ENCODE measurements at places on chromosomes 3 and 15.

DNA sequence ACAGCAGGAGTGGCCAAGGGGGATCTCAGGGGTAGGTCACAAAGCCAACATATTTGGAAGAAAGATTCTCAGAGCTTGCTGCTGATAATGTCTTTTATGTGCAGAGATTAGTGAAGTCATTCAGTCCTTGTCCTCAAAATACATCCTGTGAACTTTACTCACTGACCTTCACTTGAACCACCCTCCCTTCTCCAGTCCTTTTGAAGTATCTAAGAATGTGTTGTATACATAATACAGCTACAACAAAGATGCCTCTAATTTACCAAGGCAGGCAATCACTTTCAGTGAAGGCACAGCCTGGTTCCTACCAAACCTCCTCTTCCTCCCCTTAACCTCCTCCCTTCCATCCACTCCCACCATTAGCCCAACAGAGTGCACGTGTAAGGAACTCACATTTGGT is 38.3 kb downstream of the ETV5 start:
- no peak for DNase-seq

DNA sequence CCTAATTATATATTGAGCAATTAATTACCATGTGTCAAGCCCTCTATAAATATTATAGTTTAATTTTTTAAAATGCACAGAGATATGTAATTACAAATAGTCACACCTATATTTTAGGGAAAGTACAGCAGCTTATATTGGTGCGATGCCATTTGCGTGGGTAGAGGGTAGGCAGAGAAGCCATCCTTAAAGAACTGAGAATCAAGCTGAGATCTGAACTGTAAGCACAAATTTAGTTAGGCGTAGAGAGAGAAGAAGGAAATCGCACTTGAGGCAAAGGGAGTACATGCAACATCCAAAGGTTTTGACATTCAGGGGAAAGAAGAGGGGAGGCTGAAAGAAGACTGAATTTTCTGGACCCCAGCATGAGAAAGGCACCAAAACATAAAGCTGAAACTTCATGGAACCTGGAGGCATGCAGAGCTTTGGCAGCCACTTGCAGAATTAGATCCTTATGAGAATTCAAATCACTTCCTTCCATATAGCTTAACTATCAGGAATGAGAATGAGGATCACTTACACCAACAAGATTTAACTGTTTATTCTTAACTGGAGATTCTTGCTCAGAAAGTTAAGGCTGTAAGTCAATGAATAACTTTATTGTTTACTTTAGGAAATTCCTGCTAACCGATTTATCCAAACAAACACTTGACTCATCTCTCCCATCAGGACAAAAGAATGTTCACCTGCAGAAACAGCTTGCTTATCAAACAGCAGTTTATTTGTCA is 114.3 kb downstream of the TGFBR2 start:
- no peak for DNase-seq

- DNase-seq: no peak
Measured at GRCh38 chr3:130378677-130379191, 33.3 kb downstream of the COL6A5 start.

DNA sequence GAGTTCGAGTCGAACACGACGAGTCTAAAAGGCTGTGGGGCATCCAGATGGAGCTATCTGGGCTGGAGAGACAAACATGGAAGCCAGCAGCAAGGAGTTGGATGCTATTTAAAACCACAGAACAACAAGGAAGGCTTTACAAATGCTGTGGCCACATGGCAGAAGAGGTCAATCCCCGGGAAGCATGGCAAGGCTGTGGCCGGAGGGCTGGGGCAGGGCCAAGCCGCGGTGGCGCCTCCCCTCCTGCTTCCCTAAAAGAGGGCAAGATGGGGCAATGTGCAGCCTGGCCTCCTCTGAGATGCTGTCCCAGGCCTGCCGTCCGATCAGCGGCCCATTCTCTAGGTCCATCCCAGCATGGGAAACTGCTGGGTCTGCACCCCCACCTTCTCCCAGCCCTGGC is 139.1 kb downstream of the SRGAP3 start:
- no peak for DNase-seq

DNA sequence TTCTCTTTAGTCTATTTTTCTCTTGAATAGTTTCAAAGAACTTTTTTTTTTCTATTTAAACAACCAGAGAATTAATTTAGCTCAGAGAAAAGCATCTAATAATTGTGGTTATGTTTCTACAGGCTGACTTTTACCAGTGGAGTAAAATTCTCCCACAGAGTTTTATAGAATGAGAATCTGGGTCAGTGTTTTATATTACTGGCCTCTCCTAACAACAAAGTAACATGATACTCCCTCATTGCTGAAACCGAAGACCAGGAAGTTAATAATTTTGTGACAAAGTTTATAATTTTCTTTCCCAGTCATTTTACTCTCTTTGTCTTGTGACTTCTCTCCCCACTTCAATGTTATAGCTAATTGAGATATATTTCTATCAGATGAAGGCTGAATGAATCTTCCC is 946.9 kb downstream of the EPHA3 start:
- DNase-seq: no peak

- no peak for DNase-seq
Measured at GRCh38 chr15:36050899-36051298, 504.9 kb upstream of the DPH6 start.

DNA sequence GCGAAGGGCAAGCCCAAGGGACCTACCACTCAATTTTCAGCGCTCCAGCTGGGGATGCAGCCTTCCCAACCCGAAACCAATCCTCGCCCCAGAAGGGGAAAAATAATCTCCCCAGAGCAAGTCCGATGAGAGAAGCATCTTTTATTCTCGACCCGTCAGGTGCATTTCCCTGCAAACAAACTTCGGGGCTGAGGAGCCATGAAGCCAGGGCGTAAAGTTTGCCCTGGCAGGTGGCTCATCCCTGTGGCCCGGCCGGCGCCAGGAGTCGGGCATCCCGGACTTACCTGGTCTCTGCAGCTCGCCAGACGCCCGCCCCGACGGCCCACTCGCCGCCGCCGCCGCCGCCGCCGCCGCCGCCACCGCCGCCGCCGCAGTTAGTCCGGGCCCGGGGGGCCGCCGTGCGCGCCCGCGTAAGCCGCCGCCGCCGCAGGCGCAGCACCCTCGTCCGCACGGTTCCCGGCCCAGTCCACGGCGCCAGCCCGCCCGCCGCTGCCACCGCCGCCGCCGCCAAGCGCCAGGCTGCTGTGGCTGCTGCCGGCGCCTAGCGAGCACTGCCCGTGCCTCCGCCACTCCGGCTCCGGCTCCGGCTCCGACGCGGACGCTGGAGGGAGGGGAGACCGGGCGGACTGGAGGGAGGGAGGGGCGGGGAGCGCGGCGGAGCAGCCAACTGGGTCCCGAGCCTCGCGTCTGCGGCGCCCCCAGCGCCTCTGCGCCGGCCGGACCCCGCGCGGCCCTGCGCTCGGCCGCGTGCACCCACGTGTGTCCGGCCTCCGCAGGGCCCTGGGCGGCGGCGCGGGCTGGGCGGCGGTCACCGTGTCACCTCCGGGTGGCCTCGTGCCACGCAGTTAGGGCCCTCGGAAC is at the start of gene CNTN3:
TSS of gene CNTN3 (minus strand) at position 553 of the 861 bp plus-strand sequence. CDS start 93,547 bp downstream, outside the sequence.
- DNase-seq: no peak

DNA sequence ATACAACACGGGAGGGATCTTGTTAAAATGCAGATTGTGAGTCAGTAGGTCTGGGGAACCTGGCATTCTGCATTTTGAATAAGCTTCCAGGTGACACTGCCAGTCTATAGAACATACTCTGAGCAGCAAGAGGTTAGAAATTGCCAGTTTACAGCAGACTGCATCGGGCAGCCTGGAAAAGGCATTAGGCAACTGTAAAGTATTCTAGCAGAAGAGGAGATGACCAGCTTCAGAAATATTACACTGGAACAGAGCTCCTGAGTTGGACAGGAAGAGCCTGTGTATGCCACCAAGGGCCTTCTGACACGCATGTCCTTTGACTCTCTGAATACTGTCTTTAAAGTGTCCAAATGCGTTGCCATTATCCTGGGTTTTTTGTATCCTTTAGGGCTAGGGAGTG is 2.5 kb upstream of the ACAN start:
- no peak for DNase-seq

- DNase-seq: no peak
Measured at GRCh38 chr3:9750556-9751411, 1.0 kb downstream of the OGG1 start.

DNA sequence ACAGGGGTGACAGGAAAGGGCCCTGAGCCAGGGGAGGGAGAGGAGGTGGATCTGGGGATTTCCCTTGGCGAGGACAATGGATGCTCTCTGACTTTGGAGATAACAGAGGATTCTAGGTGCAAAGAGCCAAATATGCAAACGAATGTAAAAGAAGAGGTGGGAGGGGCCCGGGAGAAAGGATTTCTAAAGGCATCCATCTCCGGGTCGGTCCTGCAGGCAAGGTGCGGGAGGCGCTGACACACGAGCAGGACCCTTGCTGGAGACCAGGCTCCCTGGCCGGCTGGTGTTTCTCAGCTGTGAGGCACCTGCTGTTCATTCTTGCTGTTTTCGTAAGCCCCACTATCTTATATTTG is 115.2 kb upstream of the TLE3 start:
- DNase-seq: no peak

GRCh38 chr15:41493902-41494189 is 172 bp downstream of the ITPKA start:
- no peak for DNase-seq

DNA sequence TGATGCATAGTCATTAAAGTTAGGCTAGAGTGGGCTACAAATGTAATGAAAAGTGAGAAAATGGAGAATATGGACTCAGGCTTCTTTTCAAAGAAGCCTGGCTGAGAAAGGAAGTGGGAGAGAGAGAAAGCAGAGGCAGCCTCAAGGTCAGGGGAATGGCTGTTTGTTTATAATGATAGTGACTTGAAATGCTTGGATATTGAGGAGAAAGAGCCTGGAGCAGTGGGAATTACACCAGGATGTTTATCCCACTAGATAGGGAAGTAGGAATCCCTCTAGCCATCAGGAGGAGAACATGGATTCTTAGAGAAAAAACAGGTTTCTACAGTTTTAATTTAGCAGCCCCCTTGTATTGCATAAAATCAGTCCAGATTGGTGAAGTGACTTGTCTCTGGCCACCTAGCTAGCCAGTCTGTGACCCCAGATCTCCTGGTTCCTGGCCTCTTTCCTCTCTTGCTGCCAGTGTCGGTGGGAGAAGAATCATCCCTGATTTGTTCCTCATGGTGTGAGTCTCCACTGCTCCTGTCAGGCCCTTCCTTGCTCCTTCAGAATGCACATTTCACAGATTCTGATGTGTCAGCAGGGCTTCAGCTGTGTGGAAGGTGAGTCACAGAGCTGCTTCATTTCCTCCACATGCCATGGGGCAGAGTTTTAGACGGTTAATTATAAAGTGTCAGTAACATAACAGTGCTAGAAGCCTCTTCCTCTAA is 32.9 kb downstream of the SEMA6D start:
- no peak for DNase-seq

GRCh38 chr3:97464035-97464434 is 300.5 kb upstream of the ARL6 start:
- DNase-seq: no peak

DNA sequence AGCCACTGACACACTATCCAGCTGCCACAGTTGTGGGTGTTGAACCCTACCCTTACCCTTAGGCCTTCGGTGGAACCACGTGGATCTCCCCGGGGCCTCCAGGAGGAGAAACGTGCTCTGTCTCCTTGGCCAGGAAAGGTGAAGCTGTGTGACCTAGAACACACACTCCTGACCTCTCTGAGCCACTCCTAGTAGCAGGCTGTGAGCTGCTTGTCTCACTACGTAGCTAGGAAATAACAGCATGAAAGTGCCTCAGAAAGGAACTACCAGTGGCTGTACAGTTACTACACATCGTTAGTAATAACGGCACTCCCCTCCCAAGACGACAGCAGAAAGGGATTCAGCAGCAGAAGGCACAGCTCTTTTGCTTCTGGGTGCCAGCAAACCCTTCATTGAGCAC is 36.2 kb upstream of the SLC6A6 start:
- no peak for DNase-seq

DNA sequence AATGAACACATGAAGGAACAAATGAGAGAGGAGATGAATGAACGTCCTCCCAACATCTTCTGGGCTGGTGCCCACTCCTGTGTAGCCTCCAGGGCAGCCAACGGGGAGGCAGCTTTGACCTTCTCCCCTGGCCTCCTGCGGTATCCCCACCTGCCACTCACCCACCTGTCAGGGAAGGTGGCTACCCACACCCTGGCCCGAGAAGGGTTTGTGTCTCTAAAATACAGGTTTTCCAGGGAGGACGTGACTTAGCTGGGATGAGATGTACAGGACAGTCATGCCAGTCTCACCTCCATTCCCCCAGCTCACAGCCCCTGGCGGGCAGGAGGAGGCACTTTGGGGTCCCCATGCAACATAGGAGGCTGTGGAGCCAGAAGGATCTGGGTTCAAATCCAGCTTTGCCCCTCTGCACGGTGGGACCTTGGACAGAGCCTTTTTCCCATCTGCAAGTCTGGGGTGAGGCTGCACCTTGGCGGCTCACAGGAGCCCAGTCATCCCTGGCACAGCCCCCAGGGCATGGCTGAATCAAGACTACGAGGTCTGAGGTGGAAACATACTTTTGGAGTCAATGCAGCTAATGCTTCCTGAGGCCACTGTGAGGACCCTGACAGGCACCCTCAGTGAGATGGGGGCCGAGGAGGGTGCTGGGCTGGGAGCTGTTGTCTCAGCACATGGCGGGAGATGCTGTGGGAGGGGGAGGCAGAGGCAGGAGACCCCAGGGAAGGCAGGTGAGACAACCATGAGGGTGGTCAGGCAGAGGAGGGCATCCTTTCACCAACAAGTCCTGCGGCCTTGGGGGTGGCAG is 11.1 kb upstream of the PLXND1 start:
- no peak for DNase-seq

DNA sequence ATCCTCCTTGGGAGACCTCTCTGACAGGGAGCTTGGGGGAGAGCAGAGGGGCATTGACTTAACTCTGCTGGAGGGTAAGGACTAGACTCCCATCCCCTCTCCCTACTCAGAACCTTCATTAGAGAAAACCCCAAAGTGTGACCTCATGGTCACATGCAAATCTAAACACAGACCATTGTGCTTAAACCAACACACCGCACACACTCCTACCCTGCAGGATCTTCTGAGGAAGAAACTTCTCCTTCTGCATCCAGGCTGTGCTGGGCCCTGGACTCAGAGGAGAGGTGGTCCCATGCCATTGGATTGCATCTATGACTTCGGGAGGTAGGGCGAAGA is 805 bp upstream of the PARP16 start:
- DNase-seq: no peak

DNA sequence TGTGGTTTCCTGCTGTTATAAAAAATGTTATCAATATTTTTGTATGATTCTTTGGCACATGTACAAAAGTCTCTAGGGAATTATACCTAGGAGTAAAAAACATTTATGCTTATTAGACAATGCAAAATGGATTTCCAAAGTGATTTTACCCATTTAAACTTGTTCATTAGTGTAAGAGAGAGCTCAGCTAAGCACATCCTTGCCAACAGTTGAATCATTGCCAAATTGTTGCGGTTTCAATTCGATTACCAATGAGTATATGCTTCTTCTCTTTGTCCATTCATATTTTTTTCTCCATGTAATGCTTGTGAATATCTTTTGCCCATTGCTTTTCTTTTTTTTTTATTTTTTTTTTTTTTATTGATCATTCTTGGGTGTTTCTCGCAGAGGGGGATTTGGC is 17.2 kb downstream of the CASR start:
- no peak for DNase-seq

Data from activated CD4-positive, alpha-beta T cell treated with anti-CD3 and anti-CD28 coated beads for 48 hours (primary cell).